OCI-LY7 (cell line): ENCODE measurements at places on chromosomes 4 and X. TPM values are rescaled to one million over a fixed set of nuclear protein-coding genes. Genes with fewer than 3 reads are reported as not detected.

DNA sequence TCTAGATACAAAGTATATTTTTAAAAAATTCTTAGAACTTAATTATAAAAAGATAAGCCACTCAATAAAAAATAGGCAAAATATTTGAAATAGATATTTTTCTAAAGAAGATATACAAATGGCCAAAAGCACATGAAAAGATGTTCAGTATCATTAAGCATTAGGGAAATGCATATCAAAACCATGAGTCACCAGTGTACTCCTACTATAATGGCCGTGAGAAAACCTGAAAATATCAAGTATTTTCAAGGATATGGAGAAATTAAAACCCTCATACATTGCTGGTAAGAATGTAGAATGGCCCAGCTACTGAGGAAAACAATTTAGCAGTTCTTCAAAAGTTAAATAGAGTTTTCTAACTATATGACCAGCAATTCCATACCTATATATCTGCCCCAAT, 337.9 kb downstream of the CAMK2D start:
- no peak for DNase-seq

- no peak for DNase-seq
These were observed 279.8 kb downstream of the BCOR start for GRCh38 chrX:39817754-39818470.

DNA sequence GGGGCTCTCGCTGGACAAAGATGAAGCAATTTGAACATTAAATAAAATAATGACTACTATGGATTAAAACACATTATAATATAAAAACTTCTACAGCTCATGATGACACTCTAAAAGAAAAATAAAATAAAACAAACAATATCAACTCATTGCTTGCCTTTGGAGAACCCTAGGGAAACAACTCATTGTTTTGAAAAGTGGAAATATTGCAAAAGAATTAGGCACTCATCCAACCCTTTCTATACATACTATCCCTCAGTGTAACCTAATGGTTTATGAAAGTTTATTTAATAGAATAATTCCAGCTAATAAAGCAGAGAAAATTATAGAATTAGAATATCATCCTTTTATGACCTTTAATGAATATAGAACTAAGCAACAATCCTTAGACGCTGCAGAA, 718 bp downstream of the RAB40A start:
- DNase-seq: no peak

- peak; percentile 87 for DNase-seq
These were observed 6.0 kb downstream of the SMAD1 start for GRCh38 chr4:145487631-145488030.

DNA sequence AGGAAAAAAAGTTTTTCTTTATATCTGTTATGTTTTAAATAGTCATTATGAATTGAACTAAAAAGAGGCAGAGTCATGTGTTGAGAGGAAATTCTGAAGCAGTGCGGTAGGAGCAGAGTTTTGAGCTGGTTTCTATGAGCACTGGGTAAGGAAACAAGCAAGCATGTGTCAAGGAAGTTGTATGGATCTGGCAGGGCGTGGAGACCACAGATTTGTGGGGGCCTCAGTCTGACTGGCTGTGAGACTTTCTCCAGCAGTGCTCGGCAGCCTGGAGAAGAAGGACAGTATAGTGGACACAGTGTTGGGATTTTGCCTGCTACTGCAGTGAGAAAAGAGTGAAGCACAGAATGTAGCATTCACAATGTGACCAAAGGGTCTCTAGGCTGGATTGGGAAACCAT, 399.1 kb downstream of the INPP4B start:
- DNase-seq: no peak

- no peak for DNase-seq
These were observed 22.1 kb downstream of the SLIT2 start for GRCh38 chr4:20273793-20274192.

- DNase-seq: no peak
These were observed 44.1 kb downstream of the WDR1 start for GRCh38 chr4:10072420-10073017.

GRCh38 chr4:152099555-152099954, 338.7 kb upstream of the GATB start:
- DNase-seq: no peak

- peak; percentile 1 for DNase-seq
These were observed 219.8 kb downstream of the OR13H1 start for GRCh38 chrX:131763674-131764073.

DNA sequence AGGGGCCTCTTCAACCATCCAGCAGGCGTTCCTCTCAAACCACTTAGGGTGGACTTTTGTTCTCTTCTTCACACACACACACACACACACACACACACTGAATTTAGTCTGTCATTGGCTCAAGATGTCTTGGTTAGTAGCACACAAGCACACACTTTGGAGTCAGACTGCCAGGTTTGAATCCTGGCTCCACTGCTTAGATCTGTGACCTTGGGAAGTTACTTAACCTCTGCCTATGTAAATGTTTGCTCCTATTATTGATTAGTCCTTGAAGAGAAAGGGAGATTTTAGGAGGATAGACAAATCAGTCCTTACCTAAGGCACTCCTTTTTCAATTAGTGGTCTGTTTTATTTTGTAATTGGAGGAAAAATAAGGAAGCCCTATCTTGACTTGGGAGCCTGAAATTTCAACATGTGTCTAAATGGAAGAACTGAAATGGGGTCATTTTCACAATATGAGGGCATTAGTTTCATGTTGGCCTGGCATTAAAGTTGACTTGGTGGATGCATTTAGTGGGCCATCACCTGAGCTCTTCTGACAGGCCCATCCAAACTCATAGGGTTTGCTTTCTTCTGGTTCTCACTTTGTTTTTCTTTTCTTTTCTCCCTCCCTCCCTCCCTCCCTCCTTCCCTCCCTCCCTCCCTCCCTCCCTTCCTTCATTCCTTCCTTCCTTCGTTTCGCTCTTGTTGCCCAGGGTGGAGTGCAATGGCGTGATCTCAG, 13.3 kb upstream of the TMEM131L start:
- no peak for DNase-seq

GRCh38 chr4:81256059-81256970, 41.3 kb upstream of the PRKG2 start:
- no peak for DNase-seq

- DNase-seq: no peak
These were observed 4.1 kb upstream of the PDGFC start for GRCh38 chr4:156975686-156976085.

DNA sequence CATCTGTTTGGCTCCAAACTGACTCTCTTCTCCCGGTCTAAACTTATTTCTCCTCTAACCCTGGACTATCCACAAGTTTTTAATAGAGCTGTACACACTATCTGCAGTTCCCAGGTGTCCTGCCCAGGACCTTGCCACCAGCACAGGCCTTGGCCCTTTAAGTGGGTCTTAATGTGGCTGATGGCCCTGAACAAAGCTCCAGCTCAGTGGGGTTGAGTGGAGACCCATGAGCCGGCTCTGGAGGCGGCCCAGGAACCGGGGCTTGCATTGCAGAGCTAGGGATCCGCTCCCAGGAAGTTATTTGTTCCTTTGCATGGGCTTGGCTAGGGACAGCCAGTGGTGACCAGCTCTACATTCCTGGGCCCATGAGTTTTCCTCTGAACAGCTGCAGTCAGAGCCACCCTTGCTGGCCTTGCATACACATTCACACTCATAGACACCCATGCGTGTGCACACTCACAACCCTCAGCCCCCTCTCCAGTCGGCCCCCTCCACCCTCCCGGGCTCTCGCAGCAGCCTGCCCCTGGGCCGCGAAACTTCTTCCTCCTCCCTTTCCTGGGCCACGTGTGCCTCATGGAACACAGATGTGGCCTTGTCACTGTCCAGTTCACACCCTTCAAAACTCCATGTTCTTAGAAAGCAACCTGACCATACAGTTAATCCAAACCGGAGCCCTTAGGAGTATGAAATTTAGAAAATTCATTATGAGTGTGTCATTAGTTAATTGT, 58.2 kb downstream of the GPR143 start:
- DNase-seq: no peak

DNA sequence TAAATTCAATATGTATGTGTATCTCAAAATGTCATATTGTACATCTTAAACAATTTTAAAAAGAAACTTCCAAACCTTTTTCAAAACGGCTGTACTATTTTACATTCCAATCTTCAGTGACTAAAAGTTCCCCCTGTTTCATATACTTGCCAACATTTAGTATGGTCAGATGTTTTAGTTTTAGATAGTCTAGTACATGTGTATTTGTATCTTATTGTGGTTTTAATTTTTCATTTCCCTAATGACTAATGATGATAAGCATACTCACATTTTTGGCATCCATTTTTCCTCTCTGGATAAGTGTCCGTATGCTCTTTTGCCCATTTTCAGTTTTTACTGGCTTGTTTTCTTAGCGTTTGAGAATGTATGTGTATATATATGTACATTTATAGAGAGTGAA, 212.2 kb upstream of the MAGEB18 start:
- no peak for DNase-seq

GRCh38 chr4:2193326-2193725, 48.6 kb downstream of the HAUS3 start:
- no peak for DNase-seq

GRCh38 chr4:71167083-71167482, 171.7 kb upstream of the SLC4A4 start:
- no peak for DNase-seq

DNA sequence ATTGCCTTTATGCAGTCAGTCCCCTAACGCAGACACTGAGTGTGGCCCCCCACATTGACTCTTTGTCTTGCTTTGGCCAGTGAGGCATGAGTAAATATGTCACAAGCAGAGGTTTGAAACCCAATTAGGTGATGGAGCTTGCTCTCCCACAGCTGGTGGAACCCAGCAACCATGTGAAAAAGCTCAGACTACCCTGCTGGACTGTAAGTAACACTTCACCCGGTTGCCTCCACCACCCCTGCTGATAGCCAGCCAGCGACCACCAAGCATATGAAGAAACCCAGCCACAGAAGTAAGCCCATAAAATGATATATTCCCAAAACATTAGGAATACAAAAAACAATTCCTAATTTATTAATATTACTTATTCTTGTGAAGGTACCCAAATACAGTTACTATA, 21.6 kb upstream of the PDCL2 start:
- DNase-seq: no peak

- DNase-seq: peak; percentile 88
These were observed at the start of gene BMP2K for GRCh38 chr4:78776079-78776728. TSS of gene BMP2K (plus strand) at chr4:78776350. CDS start at chr4:78776544, 194 bp downstream.

DNA sequence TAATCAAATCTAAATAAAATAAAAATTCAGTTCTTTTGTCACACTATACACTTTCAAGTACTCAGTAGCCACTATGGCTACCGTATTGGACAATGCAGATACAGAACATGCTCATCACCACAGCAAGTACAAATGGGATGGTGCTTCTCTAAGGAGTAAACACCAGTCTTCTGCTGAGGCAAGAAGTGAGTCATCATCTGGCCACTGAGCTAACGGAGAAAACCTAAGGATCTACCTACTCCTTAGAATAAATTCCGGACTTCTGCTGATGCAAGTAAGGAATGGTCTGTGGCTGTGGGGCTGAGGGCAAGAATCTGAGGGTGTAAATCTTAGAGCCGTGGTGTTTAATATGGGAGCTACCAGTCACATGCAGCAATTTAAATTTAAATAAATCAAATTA, 11.3 kb upstream of the RBMXL3 start:
- DNase-seq: no peak

GRCh38 chr4:113905301-113905700, 74.1 kb downstream of the ARSJ start:
- no peak for DNase-seq

- DNase-seq: no peak
These were observed 6.3 kb downstream of the CA5B start for GRCh38 chrX:15744181-15744867.

DNA sequence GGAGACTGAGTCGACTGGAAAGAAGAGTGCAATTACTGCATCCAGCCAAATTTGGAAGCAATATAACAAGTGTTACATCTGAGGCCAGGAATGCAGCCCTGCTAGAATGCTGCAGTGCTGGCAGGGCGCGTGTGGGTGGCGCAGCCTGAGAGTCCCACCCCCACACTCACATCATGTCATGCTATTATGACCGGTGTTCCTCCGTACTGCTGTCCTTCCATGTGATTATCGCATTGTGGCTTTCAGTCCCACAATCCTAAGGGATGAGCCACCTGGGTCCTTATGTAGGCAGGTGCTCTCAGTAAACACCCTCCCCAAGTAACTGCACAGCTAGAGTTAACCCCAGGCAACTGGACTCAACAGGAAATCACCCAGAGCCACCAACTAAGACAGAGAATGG, 122.6 kb upstream of the CPEB2 start:
- DNase-seq: no peak

- DNase-seq: no peak
These were observed 1.5 kb downstream of the ARAP2 start for GRCh38 chr4:36242629-36243354.

DNA sequence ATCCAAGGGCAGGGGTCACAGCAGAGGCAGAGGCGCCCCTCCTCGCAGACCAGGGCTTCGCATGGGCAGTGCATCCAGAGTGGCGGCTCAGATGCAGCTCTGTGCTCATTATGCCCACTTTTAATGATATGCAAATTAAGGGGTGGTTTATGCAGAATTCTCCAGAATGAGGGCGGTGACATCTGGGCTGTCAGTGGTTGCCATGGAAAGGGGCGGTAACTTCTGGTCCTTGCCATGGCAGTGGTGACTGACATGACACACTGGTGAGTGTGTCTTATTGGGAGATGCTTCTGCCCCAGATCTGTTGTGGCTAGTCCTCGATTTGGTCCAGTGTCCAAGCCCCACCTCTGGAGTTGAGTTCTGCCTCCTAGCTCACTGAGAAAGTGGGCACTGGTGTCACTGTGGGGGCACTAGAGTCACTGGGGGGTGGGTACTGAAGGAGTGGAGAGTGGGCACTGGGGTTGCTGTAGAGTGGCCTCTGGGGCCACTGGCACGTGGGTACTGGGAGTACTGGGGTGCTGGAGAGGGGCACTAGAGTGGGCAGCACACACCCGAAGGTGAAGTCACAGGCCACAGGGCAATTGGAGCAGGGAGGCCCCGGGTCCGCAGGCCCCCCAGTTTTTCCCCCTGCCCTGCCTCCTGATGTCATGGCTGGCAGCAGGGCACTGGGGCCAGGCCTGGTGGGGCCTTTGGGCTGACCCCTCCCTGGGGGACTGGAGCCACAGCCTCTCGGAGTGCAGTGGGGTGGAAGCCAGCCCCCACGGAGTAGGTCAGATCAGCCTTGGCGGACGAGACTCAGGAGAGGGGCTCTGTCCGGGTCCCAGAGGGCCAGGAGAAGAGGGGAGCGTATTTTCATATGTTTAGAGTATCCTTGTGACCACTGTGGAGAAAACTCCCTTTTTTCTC, 98.6 kb upstream of the NKX1-1 start:
- DNase-seq: no peak

GRCh38 chr4:86414686-86415085, 54.8 kb upstream of the MAPK10 start:
- no peak for DNase-seq

PAGE1 gene
- not detected in 2 replicates for total RNA-seq

STAP1 gene
- total RNA-seq: 111 and 120 TPM in 2 replicates

FGF5 gene
- total RNA-seq: 0.06 and 0.07 TPM in 2 replicates

UBE2D3 gene
- total RNA-seq: 347 and 355 TPM in 2 replicates

S100G gene
- total RNA-seq: not detected in 2 replicates

C4orf51 gene
- total RNA-seq: not detected in 2 replicates

SMIM10L2A gene
- 0.13 and 0.19 TPM in 2 replicates for total RNA-seq

SOWAHB gene
- not detected in 2 replicates for total RNA-seq

HSD17B13 gene
- total RNA-seq: 0.20 TPM in 1 of 2 replicates, not detected in the other

POU3F4 gene
- not detected in 2 replicates for total RNA-seq

LRIT3 gene
- total RNA-seq: 0.09 and 0.11 TPM in 2 replicates

BEX2 gene
- total RNA-seq: 4.4 and 5.7 TPM in 2 replicates

AFF1 gene
- total RNA-seq: 69.7 and 81.4 TPM in 2 replicates

XAGE1B gene
- total RNA-seq: not detected in 2 replicates
